ENCODE measurements at places on chromosomes 6 and 20. TPM values are rescaled to one million over a fixed set of nuclear protein-coding genes. Genes with fewer than 3 reads are reported as not detected.

GRIK2 gene
- 12.6 TPM for total RNA-seq

AVP gene
- not detected for total RNA-seq

EFCAB8 gene
- total RNA-seq, result 0.18 TPM

C6orf52 gene
- not detected for total RNA-seq

WFDC2 gene
- 0.52 TPM for total RNA-seq
